Activated gamma-delta T cell (primary cell): ENCODE measurements at places on chromosomes 3 and 15.

- DNase-seq = no peak
Observed at GRCh38 chr3:196756732-196757131, 17.1 kb downstream of the PAK2 start.

- DNase-seq = no peak
Observed at GRCh38 chr3:149013726-149014125, 22.4 kb downstream of the GYG1 start.

DNA sequence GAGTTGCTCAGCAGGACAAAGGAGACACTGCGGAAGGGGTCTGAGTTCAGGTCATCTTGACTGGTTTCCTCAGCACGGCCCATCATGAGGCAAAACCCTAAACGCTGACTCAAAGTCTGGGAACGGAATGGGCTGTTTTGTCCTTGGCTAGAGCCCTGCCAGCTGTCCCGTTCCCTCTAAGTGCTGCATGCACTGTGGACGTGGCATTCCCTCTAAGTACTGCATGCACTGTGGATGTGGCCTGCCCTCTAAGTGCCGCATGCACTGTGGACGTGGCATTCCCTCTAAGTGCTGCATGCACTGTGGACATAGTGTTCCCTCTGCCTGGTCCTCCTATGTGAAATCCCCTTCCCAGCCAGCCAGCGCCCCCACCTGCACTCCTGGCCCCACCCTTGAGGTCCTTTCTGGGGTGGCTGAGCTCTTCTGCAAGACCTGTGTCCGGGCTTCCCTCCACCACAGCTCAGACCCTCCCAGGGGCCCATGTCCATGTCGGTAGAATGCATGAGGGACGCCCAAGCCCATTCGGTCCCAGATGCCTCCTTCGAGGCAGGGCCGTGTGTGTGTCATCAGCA is 36.7 kb downstream of the TM2D3 start:
- DNase-seq = no peak

GRCh38 chr3:53938645-53939044 is 47.0 kb upstream of the SELENOK start:
- DNase-seq = no peak
